Sigmoid colon (tissue), 7 donors: ENCODE measurements at places on chromosomes 16 and 17. TPM values are rescaled to one million over a fixed set of nuclear protein-coding genes. Genes with fewer than 3 reads are reported as not detected.

Gene NACA2
- total RNA-seq = not detected

Gene ABAT
- 4.1 TPM for total RNA-seq

DNA sequence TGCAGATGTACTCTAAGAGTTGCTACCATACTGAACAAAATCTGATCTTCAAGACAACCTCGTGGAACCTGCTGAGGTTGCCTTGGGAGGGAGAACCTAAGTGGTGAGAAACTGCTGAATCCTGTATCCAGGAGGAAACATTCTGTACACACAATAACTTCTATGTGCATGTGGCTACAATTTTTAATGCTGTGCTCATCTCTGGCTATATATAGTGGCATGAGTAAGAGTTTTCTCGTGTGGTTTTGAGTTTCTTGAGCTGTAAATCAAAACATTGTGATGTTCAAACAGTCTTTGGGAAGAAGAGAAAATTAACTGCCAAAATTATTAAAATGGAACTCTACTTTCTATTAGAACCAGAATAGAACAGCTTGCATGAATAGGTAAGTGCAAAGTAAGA lies 206.8 kb downstream of the CA10 start:
- H3K27me3 ChIP-seq = no peaks in the 10 kb centered on the region
- H3K4me1 ChIP-seq = no peaks in the 10 kb centered on the region
- no peak for DNase-seq
- H3K4me3 ChIP-seq = no peak overlapping the region
- H3K27ac ChIP-seq = no peak overlapping the region

- H3K36me3 ChIP-seq = no peaks in the 10 kb centered on the region
Observed at GRCh38 chr16:87729266-87729954, 36.4 kb downstream of the KLHDC4 start.

DNA sequence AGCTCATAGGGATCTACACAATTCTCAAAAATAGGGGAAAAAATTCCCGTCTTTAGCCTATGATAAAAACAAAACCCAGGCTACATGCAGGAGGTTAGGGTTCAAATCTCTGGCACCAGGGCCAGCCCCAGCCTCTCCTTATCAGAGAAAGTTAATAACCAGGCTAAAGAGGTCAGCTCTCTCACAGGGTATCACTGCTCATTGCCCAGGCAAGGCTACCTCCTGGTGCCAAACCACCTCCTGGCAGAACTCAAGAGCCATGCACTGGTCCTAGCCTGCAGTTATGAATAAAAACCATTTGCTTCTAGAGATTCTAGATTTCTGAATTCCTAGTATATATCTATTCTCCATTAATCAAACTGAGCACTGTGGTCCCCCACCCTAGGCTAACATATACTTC lies 65.8 kb downstream of the CREBBP start:
- no peaks in the 10 kb centered on the region for H3K27me3 ChIP-seq
- peaks cover 6% of the 10 kb centered on the region for H3K36me3 ChIP-seq
- peaks cover 45% of the 10 kb centered on the region for H3K4me1 ChIP-seq
- no peak overlapping the region for H3K4me3 ChIP-seq

DNA sequence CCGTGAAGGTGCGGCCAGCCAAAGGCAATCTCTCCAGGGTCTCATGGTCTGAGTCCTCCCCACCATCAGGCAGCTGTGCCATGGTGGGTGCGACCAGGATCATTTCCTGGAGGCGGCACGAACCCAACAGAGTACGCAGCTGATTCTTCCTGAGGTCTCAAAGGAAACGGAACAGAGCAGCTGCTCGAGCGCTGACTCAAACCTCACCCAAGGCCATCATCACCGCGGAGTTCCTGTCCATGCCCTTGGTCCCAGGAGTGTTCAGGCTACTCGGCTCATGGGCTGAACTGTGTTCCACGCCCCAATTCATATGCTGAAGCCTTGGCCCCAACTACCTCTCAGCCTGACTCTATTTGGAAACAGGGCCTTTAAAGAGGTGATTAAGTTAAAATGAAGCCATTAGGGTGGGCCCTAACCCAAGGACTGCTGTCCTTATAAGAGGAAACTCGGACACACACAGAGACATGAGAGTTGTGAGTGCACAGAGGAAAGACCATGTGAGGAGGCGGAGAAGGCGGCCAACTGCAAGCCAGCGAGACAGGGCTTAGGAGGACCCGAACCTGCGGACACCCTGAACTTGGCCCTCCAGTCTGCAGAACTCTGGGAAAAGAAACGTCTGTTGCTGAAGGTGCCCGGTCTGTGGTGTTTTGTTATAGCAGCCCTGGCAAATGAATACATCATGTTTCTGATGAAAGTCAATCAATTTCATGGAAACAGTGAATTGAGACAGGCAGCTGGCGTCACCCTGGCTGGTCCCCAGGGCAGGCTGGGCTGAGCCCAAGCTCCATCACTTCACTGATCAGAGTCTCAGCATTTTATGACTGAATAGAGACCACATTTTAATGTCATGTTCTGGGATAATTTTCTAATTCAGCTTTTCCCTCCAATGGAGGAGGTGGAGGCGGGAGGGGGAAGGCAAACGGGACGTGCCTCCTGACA lies 13.7 kb downstream of the MXRA7 start:
- no peaks in the 10 kb centered on the region for H3K36me3 ChIP-seq
- H3K27me3 ChIP-seq = no peaks in the 10 kb centered on the region
- no peak for DNase-seq
- peaks cover 77% of the 10 kb centered on the region for H3K4me1 ChIP-seq

DNA sequence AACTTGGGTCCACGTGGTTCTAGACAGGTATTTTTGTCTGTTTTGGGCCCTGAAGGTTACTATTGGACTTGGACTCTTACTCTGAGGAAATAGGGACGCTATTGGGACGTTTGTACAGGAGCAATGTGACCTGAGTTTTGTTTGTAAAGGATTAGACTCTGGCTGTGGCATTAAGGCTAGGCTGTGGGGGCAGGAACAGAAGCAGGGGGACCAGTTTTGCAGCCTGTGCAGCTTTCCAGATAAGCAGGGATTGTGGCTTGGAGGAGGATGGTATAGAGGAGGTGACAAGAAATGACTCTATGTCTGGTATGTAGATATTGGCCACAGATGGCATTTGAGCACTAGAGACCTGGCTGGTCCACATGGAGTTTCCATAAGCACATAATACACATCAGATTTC lies 12.8 kb downstream of the NOD2 start:
- peaks cover under 1% of the 10 kb centered on the region for H3K4me1 ChIP-seq
- H3K27ac ChIP-seq = no peak overlapping the region
- H3K27me3 ChIP-seq = no peaks in the 10 kb centered on the region
- no peak overlapping the region for H3K4me3 ChIP-seq
- no peak for DNase-seq

DNA sequence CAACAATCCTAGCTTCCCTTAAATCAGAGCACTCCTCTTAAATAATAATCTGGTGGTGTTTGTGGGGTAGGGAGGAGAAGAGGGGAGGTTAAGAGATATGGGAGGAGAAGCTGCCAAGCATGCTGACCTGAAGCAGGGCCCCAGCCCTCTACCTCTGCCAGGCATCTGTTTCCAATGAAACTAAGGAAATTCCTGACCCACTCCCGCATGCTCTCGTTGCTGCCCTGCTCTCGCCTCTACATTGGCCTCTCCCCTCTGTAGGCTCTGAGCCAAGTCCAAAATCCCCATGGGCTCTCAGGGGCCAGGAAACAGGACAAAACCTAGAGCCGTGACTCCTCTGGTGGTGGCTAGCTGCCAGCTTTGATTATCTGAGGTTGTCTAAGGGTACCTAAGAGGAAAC lies 559.5 kb upstream of the CDH11 start:
- H3K27me3 ChIP-seq = no peaks in the 10 kb centered on the region
- H3K36me3 ChIP-seq = no peaks in the 10 kb centered on the region
- DNase-seq = no peak
- H3K27ac ChIP-seq = no peak overlapping the region
- H3K4me1 ChIP-seq = no peaks in the 10 kb centered on the region

- DNase-seq = no peak
- no peak overlapping the region for H3K4me3 ChIP-seq
- H3K27ac ChIP-seq = no peak overlapping the region
- H3K36me3 ChIP-seq = no peaks in the 10 kb centered on the region
- no peaks in the 10 kb centered on the region for H3K4me1 ChIP-seq
- H3K27me3 ChIP-seq = no peaks in the 10 kb centered on the region
Observed at GRCh38 chr16:27671410-27671809, 121.5 kb downstream of the KATNIP start.
